Activated CD4-positive, alpha-beta T cell treated with anti-CD3 and anti-CD28 coated beads, Interleukin-2, amount 10 ng/mL, durations not matched to agents 7 days and 5 days (primary cell): ENCODE measurements at places on chromosomes 11 and 22. TPM values are rescaled to one million over a fixed set of nuclear protein-coding genes. Genes with fewer than 3 reads are reported as not detected.

Gene SCN2B
- total RNA-seq: not detected

Gene CHRM1
- not detected for total RNA-seq

Gene DGAT2
- total RNA-seq: 0.77 TPM

Gene PRR33
- 0.05 TPM for total RNA-seq

Gene TMEM151A
- not detected for total RNA-seq

Gene DTX4
- 0.69 TPM for total RNA-seq

Gene NXPE4
- total RNA-seq: not detected

Gene USP2
- total RNA-seq: 0.22 TPM

DNA sequence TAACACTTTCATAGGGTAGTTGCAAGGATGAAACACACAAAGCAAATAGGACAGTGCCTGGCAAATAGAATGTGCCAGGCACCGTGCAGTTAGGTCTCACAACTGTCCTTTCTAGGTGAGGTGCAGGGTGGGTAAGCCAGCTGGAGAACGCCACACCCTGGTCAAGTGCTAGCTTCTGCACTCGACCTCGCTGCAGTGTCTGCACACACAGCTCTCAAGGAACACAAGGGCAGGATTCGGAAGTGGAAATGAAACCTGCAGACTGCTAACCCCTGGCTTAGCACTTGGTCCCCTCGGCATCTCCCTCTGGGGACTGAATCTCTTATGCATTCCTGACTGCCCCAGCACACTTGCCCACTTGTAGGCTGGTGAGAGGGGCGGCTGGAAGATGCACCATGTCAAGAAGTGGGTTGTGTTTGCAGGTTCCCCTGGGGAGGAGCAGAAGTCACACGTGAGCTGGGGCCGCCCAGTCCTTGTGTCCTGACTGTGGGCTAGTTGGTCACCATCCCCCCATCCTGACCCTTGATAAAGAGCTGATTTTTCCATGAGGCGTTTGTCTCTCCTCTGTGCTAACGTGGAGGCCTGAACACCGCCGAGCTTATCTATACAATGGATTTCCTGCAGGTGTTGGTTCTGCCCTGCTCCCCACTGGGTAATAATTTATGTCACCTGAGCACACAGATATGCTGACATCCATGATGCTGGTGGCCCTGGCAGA lies 89.0 kb downstream of the MICAL2 start:
- DNase-seq: no peak

GRCh38 chr11:67213178-67213621 lies 53.1 kb upstream of the GRK2 start:
- DNase-seq: no peak

GRCh38 chr22:19336133-19337075 lies 44.9 kb upstream of the CLTCL1 start:
- no peak for DNase-seq

- no peak for DNase-seq
Measured at GRCh38 chr22:29215012-29215860, 9.5 kb downstream of the EMID1 start.

- peak; percentile 49 for DNase-seq
Measured at GRCh38 chr11:73538381-73538872, 59.5 kb downstream of the FAM168A start.

GRCh38 chr11:76666408-76666807 lies 4.1 kb downstream of the LRRC32 start:
- DNase-seq: no peak

- DNase-seq: no peak
Measured at GRCh38 chr11:75565221-75565814, 3.3 kb downstream of the SERPINH1 start.

DNA sequence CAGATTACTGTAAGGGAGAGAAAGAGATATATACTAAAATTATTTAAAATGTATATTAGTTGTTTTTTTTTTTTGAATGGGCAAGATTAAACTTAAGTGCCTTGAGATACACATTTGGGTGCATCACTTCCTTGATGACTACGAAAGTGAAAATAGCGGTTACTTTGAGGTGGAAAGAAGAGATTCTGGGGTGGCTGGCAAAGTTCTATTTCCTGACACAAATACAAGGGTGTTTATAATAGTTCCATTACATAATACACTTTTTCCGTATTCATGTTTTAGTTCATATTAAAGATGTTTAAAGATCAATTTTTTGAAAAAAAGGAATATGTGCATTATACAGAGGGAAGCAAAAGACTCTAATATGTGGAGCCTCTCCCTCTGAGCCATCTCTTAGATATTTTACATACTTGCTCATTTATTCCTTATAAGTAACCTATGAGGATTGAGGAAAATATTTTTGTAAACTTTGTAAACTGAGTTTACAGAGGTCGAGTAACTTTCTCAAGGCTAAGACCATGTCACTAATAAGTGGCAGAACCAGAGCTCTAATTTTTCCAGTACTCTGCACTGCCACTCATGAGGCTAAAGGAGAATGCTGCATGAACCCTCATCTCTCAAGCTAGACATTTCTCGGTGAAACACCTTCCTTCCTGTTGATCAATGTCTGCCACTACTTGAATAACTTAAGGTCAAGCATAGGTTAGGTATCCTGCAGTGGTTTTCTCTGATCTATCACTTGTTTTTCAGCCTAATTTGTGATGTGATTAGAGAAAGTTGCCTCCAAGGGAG lies 58.6 kb downstream of the DDIAS start:
- peak; percentile 72 for DNase-seq

GRCh38 chr11:10373340-10373739 lies 68.5 kb downstream of the ADM start:
- no peak for DNase-seq

- no peak for DNase-seq
Measured at GRCh38 chr11:45322111-45322705, 36.1 kb upstream of the SYT13 start.

GRCh38 chr11:71787098-71787823 lies 45.7 kb upstream of the DEFB108B start:
- DNase-seq: peak; percentile 95

DNA sequence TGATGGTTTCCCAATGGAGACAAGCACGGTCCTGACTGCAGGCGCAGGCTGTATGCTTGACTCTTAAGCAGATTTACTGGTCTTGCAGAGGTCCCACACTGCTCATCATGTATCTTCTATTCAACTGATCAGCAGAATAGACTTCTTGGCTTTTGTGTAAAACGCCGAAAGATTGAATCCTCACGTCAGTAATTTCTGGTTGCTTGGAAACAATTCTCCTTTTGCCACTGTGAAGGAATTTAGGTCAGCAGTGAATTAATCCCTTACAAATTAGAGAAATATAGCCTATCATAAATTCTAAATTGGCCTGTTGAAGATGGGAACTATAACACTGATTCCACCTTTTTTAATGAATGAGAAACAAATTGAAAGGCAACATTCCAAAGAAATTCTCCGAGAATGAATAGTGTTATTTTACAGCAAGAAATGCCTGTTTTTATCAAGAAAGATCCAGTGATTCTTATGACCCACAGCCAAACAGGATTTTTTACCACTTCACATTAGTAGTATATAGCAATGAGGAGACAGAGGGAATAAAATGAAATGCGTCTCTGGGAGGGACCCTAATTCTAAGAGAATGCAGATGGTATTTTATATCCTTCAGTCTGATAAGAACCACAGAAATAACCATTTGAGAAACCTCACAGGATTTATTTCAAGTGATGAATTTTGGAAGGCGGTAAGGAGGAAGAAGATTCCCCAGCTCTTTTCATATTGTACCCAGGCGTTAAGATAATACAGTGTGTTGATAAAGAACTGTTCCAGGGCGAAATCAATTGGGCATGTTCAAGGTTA lies 362.5 kb downstream of the RAB38 start:
- no peak for DNase-seq

DNA sequence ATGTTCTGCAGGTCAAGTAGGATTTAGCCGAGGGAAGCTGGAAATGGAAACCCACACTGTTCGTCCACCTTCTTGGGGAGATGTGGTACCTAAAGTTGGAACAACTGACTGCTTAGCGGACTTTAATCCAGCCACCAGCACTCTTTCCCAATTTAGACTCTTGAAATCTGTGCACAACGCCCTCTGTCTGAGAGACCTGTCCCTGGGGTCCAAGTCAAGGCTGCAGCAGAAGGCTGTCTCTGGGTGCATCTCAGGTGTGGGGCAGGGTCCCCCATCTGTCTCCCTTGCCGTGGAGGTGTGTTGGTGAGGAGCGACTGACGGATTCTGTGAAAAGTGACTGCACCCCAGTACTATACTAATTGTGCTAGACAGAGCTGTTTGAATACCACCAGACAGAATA lies 168.2 kb upstream of the CADM1 start:
- no peak for DNase-seq

DNA sequence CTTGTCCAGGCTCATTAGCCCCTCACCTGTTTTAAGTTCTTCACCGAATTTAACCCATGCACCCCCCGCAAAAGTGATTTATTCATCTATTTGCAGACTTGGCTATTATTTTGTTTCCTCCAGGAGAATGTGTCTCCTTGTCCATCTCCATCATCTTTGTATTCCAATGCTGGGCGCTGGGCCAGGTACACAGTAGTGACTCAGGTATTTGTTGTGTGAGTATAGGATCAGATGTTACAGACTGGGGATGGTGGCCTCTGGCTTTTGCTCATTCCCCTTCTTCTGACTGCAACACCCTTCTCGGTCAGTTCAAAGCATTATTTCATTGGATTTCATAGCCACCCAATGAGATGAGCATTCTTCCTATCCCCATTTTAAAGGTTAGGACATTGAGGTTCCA lies 408.2 kb downstream of the MN1 start:
- no peak for DNase-seq

DNA sequence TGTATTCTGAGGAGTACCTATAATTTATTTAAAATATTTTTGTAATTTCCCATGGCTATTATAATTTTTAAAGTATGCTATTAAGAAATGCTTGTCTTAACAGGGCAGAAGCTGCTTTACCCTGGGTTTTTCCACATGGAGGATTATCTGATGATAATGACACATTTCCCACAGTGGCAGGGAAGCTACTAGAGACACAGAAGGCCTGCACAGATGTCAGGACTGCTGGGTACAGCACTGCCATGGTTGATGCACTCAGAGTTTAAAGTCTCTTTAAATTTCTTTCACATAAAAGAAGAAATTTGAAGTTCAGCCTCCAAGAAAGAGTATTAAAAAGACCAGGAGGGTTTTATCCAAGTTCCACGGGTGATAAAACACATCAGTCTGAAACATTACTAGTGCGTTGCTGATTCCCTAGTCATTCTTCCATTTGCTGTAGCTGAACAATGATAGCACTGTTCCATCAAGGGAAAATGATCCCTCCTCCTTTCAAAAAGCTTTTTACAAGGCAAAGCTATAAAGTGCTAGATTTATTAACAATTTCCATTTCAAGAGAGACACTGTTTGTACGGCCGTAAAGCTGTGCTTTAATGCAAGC lies 363.0 kb downstream of the CNTN5 start:
- DNase-seq: no peak

DNA sequence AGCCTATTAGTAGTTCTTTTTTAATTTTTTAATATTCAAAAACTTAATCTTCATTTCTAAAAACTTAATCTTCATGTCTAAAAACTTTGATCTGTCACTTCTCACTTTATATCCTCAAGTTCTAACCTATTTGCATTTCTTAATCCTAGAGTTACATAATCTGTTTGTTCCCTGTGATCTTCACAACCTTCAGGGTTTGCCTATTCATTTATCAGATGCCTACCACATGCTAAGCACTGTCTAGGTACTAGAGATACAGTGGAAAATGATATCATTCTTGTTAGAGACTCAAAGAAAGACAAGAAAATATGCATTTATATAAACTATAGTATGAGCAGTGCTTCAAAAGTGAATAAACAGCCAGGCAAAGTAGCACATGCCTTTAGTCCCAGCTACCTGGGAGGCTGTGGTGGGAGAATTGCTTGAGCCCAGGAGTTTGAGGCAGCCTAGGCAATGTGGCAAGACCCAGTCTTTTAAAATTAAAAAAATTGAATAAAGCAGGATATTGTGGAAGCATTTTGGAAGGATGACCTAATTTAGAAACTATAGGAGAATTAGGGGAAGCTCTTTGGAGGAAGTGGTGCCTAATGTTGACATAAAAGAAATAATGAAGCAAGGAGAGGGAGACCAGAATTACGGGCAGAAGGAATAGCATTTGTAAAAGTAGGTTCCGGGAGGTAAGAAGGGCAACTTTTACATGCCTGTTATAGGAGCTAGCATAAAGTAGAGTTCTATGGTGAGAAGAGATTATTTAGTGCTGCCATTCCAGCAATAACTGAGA lies 54.4 kb upstream of the GRK2 start:
- DNase-seq: no peak

DNA sequence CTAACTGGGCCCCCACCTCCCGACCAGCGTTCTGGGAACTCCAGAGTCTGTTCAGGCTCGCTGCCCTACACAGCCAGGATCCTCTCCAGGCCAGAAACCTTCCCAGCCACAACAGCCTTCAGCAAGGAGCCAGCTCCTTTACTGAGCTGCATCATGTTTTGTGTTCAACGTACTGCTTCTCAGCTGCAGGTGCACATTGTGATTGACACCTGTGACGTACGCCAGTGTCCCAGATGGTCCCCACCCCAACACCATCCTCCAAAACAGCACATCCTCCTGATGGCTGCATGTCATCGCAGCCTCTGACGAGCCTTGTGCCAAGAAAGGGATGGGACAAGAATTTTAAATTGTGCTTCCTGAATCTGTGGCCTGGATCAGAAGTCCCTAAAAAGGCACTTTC lies 117.5 kb downstream of the SPATA19 start:
- no peak for DNase-seq

DNA sequence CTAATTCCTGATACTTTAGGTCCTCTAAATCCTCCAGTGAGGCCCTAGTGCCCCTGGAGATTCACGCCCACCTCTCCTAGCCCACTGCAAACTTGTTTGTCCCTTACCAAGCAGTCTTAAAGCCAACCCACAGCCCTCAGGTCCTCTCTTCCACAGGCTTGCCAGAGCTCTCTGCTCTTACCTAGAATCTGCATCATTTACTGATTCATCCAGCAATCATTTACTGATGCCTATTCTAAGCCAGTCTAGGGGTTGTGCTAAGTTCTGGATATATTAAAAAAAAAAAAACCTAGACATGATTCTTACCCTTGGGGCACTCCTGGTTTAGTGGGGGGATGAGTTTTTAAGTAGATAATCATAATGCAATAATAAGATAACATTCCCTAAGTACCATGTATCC lies 43.0 kb upstream of the PLET1 start:
- no peak for DNase-seq

- no peak for DNase-seq
Measured at GRCh38 chr11:69301455-69302401, 7.8 kb downstream of the MYEOV start.

GRCh38 chr22:44289414-44290171 lies 23.2 kb downstream of the SHISAL1 start:
- no peak for DNase-seq
